SW 1271 (cell line): ENCODE measurements at places on chromosomes 6 and 20.

- DNase-seq, result peak; percentile 3
Measured at GRCh38 chr6:24581084-24581669, 64.8 kb downstream of the KIAA0319 start.

- DNase-seq, result no peak
Measured at GRCh38 chr6:16542070-16542469, 219.2 kb downstream of the ATXN1 start.

GRCh38 chr6:56046576-56046975 lies 171.2 kb upstream of the BMP5 start:
- DNase-seq, result no peak

GRCh38 chr6:35230498-35230897 lies 16.7 kb downstream of the SCUBE3 start:
- no peak for DNase-seq

DNA sequence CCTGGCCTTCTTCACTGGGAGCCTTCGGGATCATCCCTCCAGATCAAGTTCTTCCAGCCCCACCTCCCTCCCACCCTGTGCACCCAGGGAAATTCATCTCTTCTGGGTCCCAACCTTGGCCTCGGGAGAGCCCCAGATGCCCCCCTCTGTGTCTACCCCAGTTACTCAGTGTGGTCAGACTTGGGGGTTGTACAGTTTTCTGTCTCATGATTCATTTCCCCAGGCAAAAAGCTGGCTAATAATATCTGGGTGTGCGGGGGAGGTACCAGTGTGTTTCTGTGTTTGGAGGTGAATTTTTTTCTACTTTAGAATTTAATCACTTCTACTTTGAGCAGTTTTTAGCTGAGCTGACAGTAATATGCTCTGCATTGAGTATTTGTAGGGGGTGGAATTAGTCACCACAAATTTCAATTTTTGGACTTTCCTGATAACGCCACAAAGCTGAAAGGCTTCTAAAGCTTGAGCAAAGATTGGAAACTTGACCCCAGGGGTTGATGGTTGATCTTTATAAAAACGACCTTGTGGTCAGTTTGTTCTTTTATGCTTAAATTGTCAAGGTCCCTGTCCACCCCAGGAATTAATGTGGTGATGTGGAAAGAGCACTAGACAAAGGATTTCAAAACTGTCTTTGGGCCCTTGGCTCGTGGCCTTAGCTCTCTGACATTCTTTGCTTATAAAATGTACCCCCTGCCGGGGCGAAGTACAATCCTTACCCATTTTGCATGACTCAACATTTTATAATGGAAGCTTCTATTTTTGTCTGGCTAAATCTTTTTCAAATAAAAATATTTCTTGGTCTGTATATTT lies 284.7 kb upstream of the TAB2 start:
- no peak for DNase-seq

- DNase-seq, result no peak
Measured at GRCh38 chr20:57375652-57376230, 15.5 kb upstream of the RBM38 start.

- DNase-seq, result no peak
Measured at GRCh38 chr6:80962382-80962781, 790.1 kb downstream of the TENT5A start.

DNA sequence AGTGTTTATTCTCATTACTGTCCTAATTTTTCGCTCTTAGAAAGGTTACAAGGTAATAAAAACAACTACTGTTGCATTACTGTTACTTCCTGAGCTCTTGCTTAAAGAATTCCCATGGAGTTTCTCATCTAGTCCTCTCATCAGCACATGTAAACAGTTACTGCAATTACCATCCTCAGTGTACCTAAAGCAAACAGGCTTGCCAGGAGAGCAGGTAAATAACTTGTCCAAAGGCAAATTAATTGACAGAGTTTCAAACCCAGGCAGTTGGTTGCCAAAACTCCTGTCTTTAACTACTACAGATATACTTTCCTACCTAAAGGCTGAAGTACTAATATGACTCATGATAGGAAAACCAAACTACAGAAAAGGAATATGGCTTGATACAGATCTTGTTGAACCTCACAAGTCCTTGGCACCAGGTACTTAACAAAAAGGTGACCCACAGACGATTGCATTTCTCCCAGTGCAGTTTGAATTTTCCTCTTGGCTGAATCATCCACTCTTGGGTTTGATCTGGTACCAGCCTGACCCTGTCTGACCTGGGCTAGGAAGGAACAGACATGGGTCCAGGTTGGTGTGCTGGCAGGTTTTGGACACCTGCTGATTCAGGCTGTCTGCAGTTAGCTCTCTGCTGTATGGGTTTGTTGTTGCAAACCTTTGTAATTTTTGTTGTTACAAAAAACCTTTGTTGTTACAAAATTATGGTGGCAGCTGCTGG lies 153.0 kb downstream of the CFAP61 start:
- DNase-seq, result no peak

DNA sequence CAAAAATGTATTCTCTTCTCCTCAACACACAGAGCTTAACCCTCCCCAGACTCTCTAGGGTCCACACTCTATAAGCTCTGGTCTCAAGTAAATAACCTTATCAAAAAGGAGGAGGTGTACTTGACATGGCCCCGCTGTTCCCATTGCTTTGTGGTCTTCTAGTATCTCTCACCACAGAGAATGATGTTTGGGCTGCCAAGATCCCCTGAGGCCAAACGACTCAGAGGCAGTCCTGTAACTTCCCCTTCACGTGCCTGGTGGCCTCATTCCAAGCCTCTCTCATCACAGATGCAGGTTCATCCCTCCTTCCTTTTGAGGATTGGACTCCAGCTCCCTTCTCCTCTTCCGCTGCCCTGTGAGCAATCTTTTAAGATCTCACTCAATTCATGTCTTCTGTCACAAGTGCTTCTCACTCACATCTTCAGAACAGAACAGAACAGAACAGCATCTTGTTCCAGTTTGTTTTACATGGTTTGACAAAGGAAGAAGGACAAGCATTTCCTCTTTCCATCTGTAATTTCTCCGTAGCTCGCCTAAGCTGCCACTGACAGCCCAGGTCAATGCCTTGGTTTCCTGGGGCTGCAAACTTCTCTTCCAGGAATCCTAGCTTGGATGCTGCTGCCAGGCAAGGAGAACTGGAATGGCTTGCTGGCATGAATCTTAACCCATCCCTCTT lies 541.5 kb downstream of the CD83 start:
- DNase-seq, result no peak

GRCh38 chr6:125251516-125252220 lies 50.1 kb downstream of the HDDC2 start:
- DNase-seq, result no peak

GRCh38 chr20:61662968-61663331 lies 402.7 kb downstream of the TAF4 start:
- DNase-seq, result no peak

DNA sequence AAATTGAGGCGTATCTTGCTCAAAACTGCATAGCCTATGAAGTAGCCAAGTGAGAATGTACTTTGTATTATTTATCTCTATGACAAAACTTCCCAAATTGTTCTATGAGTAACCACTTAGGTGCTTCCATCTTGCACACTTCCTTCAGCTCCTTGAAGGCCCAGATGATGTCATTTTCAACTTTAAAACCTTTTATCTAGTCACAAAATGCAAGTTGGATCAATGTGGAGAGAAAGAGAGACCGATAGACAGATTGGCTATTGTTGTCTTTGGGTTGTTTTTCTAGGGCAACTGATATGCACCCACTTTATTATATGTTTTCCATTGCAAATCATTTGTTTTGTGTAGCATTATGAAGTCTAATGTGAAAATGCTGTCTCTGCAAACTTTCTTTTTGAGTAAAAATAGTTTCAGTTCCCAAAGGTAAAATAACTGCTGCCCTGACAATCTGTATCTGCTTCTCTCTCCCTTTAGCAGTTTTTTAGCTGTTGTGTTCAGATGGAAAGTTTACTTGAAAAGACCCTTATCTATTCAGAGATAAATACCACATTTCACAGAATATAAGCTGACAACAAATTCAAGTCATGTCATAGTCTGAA lies 73.7 kb upstream of the CITED2 start:
- no peak for DNase-seq

DNA sequence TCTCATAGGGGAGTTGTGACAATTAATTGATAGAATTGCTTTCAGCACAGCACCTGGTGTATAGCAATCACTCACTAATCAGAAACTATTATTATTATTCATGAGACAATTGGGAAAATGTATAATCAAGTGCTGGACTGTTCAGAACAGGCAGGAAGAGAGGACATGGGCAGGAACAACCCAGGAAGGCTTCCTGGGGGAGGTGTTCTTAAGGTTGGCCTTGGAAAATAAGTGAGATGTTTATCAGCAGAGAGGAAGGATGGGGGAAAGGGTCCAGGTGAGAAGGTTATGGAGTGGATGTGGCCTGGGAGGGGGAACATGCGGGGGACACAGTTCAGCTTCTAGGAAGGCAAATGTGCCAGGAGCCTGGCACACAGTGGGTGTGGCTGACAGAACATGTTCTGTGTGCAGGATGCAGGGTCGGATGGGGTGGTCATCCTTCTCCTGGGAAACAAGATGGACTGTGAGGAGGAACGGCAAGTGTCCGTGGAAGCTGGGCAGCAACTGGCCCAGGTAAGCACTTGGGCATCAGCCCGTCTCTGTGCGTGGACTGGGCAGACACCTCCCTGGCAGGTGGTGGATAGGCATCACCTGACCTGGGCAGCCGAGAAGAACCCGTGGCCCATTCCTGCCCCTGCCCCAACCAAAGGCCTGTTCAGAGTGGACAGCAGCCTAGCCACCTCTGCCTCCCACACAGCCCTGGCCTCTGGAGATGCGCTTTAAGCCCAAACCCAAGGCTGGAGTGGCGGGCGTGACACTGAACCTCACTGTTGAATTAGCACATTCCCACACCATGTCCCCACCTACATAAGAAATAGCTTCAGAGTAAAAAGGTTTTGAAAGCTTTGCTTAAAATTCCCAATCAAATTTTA lies 30.9 kb downstream of the RAB44 start:
- DNase-seq, result no peak

GRCh38 chr6:15511248-15512125 lies 151.3 kb downstream of the DTNBP1 start:
- no peak for DNase-seq

- no peak for DNase-seq
Measured at GRCh38 chr6:94074764-94075163, 655.4 kb upstream of the EPHA7 start.

- no peak for DNase-seq
Measured at GRCh38 chr6:42449917-42450476, 1.7 kb downstream of the TRERF1 start.

DNA sequence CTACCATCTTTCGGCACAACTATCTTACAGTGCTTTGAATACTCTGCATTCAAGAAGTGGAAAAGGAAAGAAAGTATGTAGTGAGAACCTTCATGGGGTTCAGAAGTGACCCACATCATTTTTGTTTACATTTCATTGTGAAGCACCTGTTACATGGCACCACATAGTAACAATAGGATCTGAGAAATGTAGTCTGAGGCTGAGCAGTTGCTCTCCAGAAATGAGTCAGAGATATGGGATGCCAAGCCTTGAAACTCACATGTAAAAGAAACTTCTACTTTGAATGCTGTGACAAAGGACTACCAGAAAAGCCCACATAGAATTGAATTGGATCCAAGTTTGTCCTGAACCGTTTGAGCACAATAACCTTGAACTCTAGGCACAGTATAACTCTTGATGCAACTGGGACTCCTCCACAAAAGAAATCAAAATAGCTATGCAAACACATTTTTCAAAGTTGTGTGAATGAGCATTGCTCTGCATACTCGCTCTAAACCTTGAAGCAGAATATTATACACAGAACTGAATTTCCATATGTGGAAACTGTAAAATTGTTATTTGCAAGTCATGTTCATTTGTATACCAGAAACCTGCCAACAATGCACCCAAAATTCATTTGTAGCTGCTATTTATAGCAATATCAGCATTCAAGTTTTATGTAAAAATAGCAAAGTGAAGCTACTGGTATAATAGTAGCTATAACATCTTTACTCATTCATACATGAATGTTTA lies 400.9 kb upstream of the POU3F2 start:
- DNase-seq, result no peak

- DNase-seq, result no peak
Measured at GRCh38 chr20:2296524-2297356, 939 bp downstream of the TGM3 start.

DNA sequence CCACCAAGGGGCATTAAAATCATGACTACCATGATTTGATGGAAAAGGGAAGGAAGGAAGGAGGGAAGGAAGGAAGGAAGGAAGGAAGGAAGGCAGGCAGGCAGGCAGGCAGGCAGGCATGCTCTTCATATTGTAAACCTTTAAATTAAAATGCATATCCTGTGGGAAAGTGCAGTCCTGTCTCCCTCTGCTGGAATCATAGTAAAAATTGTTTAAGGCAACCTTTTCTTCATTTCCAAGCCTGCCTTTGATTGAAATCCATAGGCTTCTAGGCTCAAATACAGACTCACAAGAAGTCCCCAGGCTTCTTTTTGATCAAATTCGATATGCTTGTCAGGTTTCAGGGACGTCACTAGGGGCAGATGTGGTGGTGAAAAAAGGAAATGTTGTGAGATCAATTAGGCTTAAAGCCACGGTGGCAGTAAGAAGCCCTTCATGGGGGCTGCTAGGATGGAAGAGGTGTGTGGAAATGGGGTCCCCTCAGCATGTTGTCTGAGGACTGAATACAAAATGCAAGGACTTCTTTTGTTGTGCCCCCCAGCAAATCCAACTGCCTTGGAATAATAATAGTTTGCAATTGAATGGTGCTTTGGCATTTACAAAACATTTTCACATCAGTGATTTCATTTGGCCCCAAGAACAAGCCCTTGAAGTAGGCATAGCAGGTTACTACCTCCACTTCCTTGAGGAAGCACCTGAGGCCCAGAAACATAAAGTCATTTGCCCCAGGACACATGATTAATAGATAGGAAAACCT lies 25.6 kb upstream of the GABRR1 start:
- DNase-seq, result peak; percentile 67

GRCh38 chr6:79440598-79440997 lies 96.6 kb downstream of the LCA5 start:
- no peak for DNase-seq

GRCh38 chr6:142301651-142302391 lies at the start of gene ADGRG6:
TSS of gene ADGRG6 (plus strand) at chr6:142302007. CDS start at chr6:142302330, 323 bp downstream.
- DNase-seq, result peak; percentile 67

- no peak for DNase-seq
Measured at GRCh38 chr6:44076356-44077213, 50.7 kb downstream of the MRPL14 start.

GRCh38 chr6:90074161-90074850 lies 180.0 kb downstream of the GJA10 start:
- DNase-seq, result no peak

DNA sequence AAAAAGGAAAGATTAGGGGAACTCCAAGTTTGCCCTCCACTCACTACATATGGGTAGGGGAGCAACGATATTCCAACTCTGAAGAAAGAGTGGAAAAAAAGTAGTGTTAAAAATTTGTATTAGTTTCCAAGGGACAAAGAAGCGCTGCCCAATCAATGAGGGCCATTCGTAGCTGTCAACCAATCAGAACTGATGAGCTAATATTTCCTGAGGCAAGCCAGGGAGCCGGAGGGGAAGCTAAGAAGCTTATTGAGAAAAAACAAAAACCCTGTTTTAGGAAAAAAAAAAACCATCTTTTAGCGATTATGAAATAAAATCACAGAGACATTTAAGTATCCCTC lies 59.5 kb downstream of the TRIM38 start:
- DNase-seq, result peak; percentile 86
